Kidney (tissue), 22 donors: ENCODE measurements at places on chromosomes 12 and 14. TPM values are rescaled to one million over a fixed set of nuclear protein-coding genes. Genes with fewer than 3 reads are reported as not detected.

- DNase-seq = no peak
Measured at GRCh38 chr12:49000346-49000745, 1.2 kb upstream of the DDN start.

GRCh38 chr12:95181103-95181502 is 36.2 kb downstream of the FGD6 start:
- no peak for DNase-seq

DNA sequence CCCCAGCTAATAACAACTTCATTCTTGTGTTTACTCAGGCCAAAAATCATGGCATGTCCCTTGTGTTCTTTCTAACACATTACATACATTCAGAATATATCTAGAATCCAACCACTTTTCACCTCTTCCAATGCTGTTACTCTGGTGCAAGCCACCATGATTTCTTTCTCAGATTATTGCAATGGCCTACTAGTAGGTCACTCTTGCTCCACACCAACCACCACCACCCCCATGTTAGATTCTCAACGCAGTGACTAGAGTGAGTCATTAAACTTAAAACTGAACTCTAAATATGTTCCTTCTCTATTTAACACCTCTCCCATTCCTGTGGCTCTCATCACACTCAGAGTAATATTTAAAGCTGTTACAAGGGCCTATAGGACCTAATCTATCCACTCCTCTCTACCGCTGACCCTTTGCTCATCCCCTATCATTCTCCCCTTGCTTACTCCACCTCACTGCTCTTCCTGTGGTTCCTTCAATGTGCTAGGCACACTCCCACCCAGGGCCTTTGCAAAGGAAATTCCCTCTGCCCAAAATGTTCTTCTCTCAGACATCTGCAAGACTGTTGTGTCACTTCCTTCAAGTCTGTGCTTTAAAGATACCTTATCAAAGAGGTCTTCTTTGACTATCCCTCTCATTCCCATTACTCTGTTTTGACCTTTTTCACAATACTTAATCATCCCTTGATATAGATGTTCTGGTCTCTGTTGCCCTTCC is 6.6 kb downstream of the RTN1 start:
- no peak for DNase-seq

DNA sequence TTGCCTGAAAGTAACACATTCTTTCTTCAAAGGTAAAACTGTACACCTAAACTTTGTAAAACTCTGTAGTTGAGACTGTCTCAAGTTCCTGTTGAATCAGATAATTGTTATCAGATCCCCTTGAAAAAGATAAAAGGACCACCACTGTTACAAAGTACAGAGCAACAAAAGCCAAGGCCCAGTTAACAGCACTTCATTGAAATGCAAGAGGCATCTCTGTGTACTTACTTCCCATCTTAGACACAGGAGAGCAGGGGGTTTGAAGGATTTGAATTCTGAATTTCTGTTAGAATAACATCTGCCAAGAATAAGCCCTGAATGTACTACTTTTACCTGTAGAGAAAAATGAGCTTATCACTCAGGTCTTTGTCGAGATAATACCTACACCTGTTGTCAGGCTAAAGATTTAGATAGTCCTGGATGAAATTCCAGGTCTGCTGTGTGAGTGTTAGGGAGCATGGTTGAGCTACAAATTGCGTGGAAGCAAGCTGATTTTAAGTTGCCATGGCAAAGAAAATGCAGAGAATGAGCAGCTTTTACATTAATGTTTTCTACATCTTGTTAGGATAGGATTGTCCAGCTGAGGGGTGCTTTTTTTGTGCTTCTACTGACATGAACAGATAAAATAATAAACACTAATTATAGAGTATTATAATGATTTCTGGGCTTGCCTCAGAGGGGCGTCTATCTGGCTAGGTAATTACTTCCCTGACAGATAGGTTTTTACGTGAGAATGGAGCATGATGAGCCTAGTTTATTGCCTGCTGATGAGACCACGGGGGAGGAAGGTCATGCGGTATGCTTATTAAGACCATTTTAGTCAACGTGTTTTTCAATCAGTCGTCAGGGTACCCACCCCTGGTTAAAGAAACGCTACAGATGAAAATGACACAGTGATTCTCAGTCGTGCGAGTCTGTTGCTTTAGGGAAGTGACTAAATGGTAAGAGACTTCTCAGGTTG is 309.2 kb downstream of the PAWR start:
- DNase-seq = no peak

- no peak for DNase-seq
Measured at GRCh38 chr14:104868060-104868740, 3.1 kb downstream of the CEP170B start.

The FOXG1 gene
- total RNA-seq = not detected

The TRPV4 gene
- 6.0 TPM for total RNA-seq
